Epithelial cell of prostate (primary cell): ENCODE measurements at places on chromosomes 12 and 14.
A peak's percentile ranks its signal among the peaks of the same experiment; 100 is the strongest.

DNA sequence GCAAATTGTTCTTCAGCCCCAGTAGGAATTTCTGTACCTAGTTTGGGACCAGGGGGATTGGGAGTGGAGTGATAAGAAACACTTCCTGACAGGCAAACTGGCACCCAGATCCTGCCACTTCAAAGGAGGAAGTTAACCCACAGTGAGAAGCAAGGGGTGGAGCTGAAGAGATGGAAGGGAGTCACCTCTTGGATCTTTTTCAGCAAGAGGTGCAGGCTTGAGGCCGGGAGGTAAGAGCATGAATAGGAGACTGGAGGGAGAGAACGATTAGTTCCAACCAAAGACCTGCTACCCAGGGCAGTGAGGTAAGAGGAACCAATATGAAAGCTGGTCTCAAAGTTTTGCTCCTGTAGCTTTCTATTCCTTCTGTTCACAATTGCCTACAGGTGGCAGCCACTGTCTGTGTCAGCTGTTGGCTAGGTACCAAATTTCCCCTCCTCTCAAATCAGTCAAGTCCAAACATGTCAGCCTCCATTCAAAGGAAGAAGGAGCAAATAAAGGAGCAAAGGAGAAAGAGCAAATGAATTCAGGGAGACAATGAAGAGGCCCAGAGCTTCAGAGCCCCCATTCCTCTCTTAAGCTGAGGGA, 14.9 kb upstream of the TAC3 start:
- peak; percentile 36 for DNase-seq

DNA sequence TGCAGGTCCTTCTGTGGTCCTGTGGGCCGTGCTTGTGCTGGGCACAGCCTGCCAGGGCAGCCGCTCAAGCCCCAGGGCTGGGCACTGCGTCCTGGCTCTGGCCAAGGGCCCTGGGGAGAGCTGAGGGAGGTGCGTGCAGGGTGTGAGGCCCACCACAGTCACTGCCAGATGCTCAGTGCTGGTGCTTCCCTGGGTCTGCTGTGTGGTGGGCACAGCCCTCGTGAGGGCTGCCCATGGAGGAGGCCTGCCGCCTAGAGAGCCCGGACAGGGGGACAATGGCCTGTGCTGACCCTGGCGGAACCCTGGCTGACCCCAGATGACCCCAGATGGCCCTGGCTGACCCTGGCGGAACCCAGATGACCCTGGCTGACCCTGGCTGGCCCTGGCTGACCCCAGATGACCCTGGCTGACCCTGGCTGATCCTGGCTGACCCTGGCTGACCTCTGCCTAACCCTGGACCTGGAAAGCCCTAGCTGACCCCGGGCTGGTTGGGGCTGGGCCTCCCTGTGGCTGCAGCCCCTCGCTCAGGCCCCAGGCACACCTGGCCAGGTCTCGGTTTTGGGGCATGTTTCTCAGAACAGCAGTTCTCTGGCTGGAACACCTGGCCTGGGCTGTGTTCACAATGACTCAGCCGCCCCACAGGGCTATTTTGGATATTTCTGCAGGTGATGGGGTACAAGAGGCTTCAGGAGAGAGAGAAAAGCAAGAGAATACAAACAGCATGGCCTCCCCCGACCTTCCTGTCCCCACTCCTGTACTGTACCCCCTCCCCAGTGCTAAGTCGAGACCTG, 55.4 kb downstream of the TMEM121 start:
- no peak for DNase-seq

DNA sequence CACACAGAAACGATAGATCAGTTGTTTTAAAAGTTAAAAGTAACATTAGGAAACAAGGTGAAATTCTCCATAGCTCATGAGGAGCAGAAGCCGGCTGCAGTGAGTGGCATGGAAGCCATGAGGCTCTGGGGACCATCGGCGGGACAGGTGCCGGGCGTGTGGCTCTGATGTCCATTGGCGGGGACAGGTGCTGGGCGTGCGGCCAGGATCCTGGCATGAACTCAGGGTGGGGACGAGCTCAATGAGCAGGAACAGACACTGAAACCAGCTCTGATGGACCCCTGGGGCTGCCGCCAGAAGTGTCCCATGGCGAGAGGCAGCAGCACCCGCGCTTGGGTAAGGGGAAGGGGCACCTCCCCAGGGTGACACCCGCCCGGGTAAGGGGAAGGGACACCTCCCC, 75.1 kb downstream of the NOC4L start:
- DNase-seq: no peak

GRCh38 chr14:94805680-94806288, 35.9 kb upstream of the GSC start:
- DNase-seq: no peak

DNA sequence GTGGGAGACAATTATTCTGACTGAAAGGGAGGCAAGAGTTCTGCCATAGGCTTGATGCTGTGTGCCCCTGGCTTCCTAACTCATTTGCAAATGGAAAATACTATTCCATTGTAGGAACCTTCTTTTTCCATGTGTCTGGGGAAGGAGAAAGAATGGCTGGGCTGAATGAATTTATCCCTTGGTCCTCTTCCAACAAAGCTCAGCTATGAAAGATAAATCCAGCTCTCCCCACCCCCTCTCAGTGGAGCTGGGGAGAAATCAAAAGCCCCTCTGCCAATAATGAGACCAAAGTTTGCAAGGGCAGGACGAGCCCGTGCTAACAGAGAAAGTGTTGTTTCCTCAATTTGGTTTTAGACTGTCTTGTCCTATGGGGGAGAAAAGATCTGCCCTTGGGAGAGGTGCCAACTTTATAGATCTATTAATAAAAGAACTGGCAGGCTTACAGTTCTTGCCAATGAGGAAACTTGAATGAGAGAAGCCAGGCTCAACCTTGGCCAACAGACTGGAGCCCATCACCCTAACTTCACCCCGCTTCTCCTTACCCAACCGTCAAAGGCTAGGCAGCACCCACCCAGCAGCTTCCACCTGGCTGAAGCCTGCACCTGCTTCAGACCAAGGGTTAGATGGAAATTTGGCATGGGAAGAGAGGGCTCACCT, 8.9 kb upstream of the TCL1B start:
- no peak for DNase-seq

- DNase-seq: no peak
Measured at GRCh38 chr12:131113568-131114270, 160.0 kb downstream of the ADGRD1 start.

DNA sequence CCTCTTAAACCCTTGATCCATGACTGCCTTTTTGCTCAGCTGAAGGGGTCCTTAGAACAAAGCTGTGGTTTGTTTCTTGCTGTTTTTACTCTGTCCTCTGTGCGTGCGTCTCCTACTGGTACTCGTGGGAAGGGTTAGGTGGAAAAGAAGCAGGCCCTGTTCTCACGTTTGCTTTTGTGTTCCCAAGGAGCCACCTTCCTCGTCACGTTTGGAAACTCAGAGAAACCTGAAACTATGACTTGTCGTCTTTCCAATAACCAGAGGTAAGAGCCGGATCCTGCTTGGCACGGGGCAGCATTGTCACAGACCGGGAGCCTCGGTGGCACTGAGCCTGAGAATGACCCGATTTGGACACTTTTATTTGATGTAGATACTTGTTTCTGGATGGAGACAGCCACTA, 13.1 kb downstream of the ZFYVE21 start:
- DNase-seq: no peak

- no peak for DNase-seq
Measured at GRCh38 chr14:99878563-99878962, 85.3 kb downstream of the EML1 start.

GRCh38 chr12:43898474-43898873, 62.6 kb downstream of the TMEM117 start:
- DNase-seq: no peak

GRCh38 chr12:47422611-47423010, 283.2 kb downstream of the RPAP3 start:
- DNase-seq: no peak

GRCh38 chr14:93884950-93885349, 42.2 kb upstream of the FAM181A start:
- DNase-seq: no peak

- DNase-seq: no peak
Measured at GRCh38 chr12:172732-173161, 41.2 kb downstream of the SLC6A12 start.

- no peak for DNase-seq
Measured at GRCh38 chr12:123142518-123142840, 8.4 kb downstream of the PITPNM2 start.

GRCh38 chr14:73713206-73713802, 880 bp downstream of the PNMA1 start:
- DNase-seq: no peak

GRCh38 chr12:41074473-41074769, 113.7 kb upstream of the PDZRN4 start:
- no peak for DNase-seq

DNA sequence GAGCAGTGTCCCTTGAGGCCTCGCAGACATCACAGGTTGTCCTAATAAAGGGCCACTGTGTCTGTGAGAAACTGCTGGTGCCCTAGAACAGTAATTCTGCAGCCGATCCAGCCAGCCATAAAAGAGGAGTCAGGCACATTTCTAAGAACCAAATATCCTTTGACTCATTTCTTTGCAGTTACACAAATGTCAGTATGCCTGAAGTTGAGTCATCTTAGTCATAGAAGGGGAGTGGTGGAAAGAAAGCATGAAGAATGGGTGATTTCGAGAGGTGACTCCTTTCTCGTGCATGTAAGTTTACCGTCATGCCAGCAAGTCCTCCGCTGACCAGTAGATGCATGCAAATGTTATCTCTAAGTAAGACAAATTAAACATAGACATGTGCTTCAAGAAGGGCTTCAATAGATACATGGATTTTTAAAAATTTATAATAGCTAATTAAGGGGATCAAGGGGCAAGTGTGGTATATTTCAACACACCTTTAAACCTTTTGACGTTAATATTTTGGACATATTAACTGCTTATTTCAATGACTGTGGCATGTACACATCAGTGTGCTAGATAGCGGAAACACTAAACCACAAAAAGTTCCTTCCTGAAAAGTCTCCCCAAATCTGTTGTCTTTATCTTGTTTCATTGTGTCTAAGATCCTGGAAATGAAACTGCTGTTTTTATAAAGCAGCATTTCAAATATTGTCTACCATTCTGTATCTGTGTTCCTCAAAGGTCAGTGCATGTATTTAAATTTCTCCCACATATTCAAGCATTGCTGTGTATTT, 497.4 kb downstream of the NPAS3 start:
- DNase-seq: peak; percentile 72

- DNase-seq: no peak
Measured at GRCh38 chr12:65532764-65533163, 254.3 kb downstream of the MSRB3 start.
